ENCODE measurements at places on chromosomes 6 and 20.

GRCh38 chr6:56046576-56046975 is 171.2 kb upstream of the BMP5 start:
- peak; percentile 25 for DNase-seq

DNA sequence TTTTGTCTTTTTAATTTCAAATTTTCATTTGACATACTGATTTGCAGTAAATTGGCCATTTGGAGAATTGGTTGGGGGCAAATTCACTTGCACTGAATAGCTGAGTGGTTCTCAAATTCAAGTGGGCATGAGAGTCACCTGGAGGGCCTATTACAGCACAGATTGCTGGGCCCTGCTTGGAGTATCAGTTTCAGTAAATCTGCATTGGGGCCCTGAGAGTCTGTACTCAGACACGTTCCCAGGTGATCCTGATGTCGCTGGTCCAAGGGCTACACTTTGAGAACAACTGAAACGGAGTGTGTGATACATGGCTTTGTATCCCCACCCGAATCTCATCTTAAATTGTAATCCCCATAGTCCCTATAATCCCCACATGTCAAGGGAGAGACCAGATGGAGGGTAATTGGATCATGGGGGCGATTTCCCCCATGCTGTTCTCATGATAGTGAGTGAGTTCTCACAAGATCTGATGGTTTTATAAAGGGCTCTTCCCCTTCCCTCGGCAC is 115.9 kb downstream of the KLHL32 start:
- no peak for DNase-seq

- peak; percentile 65 for DNase-seq
Measured at GRCh38 chr20:49186535-49187329, 1.4 kb downstream of the STAU1 start.

GRCh38 chr6:20001286-20001685 is 164.1 kb downstream of the ID4 start:
- no peak for DNase-seq

GRCh38 chr20:3993109-3993508 is 22.2 kb downstream of the RNF24 start:
- DNase-seq: no peak

DNA sequence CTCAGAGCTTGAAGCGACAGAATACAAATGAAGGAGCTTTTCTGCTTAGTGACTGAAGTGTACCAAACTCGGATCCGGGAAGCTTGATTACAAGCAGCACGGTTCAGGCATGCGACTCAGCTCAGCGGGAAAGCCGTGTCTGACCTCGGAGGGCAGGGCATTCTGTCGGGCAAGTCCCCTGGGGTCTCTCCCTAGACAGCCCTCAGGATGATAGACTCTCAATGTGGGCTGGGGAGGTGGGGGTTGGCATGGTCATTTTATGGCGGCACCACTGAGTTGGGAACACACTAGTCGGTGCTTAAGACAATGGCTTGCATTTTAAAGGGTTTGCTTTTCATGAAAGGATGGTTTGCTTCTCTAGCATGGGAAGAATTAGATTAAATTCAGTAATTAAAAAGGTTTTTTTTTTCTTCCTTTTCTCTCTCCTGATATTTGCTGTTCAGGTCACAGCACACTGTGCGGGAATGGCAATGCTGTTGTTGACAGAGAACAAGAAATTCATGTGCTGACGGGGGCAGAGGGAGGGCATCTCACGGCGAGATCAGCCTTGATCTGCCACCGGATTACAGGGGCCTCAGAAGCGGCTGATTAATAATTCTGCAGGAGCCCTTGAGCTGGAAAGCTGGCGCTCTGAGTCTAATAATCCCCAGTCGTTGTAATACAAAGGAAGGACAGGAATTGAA is 80.7 kb upstream of the TRAF3IP2 start:
- no peak for DNase-seq

DNA sequence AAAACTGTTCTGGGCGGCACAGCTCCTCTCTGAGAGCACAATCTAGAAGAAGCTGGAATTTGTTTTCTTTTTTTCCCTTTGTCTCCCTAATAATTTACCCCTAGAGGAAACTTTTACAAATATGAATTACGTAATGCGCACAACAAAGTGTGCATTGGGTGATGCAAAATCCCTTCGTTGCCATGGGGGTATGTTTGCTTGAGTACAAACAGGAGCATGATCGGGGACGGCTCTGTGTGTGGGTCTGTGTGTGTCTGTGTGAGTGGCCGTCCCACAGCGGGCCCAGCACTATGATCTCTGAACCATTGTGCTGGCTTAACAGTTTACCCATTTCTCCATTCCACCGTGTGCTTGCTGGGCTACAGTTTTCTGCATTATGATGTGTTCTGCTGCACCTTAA is 278.2 kb downstream of the CDC5L start:
- peak; percentile 8 for DNase-seq

- DNase-seq: no peak
Measured at GRCh38 chr6:137708481-137708880, 158.6 kb upstream of the TNFAIP3 start.

DNA sequence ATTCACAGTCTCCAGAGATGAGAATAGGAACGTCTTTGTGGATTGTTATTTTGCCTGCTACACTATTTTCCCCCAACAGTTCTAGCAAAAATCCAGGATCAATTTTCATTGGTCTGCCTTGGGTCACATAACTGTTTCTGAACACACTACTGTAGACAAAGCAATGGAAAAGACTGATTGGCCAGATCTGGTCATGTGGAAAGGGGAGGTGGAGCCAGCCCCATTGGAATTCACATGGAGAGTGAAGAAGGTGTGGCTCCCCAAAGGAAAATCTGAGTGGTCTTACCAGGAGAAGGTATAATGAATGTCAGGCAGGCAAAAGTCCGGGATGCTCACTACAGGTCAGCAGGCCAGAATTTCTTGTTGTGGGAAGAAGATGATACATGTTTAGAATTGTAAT is 9.5 kb upstream of the TP53RK start:
- DNase-seq: no peak

GRCh38 chr6:125899726-125900182 is 56.8 kb upstream of the HINT3 start:
- DNase-seq: no peak

GRCh38 chr6:63510353-63510686 is 62.0 kb upstream of the LOC128125822 start:
- DNase-seq: no peak

DNA sequence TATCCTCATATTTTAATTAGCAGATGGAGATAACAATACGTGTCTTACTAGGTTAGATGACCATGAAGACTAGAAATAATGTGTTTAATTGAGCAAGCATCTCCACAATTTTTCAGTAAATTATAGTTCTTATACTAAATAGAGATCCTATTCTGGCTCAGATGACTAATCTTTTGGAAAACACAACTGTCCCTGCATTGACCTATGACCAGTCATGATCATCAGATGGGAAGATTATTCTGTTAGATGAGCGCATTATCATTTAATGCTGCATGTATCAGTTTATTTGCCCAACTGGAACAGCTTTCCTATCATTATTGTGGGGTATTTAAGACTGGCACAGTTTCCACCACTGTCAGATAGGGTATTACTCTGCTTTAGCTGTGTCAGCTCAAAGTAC is 185.5 kb downstream of the MOXD1 start:
- no peak for DNase-seq

- no peak for DNase-seq
Measured at GRCh38 chr6:138814179-138814834, 18.4 kb downstream of the ECT2L start.

GRCh38 chr6:130848945-130849344 is 21.7 kb downstream of the SMLR1 start:
- DNase-seq: peak; percentile 34

DNA sequence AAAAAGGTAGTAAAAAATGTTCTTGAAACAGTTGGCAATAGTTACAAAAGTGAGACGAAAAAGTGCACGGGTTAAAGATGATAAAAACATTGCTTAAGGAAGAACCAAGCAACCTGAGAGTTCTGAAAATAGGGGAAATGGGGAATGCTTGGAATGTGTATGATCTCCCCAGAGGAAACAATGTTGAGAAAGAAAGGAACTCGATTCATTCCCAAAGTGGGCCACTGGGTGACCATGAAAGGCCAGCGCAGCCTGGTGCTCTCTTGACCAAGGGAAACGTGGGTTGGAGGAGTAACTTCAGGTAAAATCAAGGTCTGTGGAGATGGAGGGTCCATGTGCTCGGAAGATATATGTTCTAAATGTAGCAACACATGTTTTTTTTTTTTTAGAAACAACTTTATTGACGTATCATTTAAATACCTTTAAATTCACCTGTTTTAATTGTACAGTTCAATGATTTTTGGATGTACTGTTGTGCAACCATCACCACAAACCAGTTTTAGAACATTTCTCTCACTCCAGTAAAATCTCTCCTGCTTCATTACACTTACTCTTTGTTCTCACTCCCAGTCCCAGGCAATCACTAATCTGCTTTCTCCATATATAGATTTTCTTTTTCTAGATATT is 34.5 kb upstream of the CEP85L start:
- DNase-seq: no peak

DNA sequence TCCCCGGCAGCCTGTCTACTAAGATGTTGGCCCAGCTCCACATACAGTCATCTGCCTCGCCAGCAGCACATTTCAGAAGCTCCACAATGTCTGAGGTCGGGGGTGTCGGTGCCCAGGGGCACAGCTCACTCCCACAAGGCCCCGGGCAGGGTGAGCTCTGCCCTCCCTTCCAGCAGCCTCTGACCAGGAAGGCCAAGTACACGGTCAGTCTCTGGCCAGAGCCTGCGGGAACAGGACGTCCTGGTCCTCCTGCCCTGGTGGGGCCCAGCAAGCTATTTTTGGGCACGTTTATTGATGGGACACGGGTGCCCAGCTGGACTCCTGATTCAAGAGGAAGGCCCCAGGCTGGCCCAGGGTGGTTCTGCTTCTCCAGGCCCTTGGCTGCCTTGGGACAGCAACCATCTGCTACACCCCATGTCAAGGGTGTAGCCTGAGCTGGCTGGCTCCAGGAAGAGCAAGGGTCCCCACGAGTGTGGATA is 114.9 kb upstream of the PTPN1 start:
- peak; percentile 89 for DNase-seq

GRCh38 chr6:111661541-111662061 is 55.9 kb upstream of the TRAF3IP2 start:
- peak; percentile 75 for DNase-seq

GRCh38 chr20:45036044-45036755 is 64.7 kb downstream of the KCNS1 start:
- no peak for DNase-seq

- DNase-seq: no peak
Measured at GRCh38 chr6:170212051-170212756, 78.7 kb downstream of the DLL1 start.

DNA sequence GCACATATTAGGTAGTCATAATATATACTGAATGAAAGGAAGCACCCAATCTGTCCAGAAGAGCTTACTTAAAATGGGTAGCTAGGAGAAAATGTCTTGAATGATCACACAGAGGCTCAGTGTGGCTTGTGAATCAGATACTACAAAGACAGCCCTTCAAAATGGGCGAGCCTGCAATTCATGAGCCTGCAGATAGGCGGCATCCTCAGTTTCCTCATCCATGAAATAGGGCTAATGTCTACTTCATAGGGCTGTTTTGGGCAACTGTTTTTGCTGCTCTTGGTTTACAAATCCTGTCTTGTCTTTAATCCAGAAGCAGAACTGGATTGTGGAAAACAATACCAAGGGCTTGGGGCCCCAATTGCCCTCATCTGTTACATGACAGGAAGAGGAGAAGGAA is 129.3 kb upstream of the KCNK16 start:
- DNase-seq: no peak

DNA sequence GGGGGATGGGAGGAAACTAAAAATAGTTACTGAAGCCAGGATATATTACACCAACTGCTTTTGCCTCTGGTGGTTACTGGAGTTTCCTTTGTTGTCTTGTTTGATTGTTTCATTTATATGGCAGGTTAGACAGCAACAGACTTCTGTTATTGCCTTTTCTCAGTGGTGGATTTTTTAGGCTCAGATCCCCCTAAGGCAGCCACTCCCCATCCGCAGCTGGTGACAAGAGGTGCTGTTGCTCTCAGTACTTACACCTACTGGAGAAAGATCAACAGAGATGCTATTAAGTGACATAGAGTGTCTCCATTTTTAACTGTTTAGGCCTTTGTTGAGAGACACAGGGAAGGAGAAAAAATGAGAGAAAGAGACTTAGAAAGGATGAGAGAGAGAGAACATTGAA is 552.1 kb downstream of the PKHD1 start:
- no peak for DNase-seq

- no peak for DNase-seq
Measured at GRCh38 chr6:80517525-80517924, 411.1 kb downstream of the BCKDHB start.

- DNase-seq: peak; percentile 68
Measured at GRCh38 chr20:62603021-62603906, 39.0 kb upstream of the SLCO4A1 start.

DNA sequence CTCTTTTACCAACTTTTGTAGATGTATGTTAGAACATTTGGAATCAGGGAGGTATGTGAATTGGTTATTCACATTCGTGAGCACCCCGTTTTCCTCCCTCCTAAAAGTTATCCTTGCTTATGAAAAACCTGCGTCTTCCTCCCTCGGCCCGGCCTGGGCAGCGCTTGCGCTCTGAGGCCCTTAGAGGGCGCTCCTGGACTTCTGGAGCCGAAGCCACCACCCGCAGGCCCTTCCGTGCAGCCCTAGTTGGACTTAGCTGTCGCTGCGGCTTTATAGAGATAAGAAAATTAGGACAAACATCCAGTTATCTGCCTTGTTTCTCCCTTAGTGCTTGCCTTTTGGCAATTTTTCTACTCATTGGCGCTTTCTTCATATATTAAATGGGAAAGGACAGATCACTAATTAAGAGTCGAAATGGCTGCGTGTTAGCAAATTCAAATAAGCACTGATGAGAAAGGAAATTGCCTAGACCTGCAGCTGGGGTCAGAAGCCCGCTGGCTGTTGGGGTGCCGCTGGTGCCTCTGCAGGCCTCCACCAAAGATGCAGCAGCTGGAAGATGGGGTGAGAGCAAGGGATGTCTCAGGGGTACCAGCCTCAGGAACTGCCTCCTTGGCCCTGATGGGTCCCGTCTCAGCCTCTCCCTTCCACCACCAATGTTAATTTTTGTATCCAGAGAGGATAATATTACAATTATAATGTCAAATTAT is 5.2 kb downstream of the FNDC1 start:
- peak; percentile 89 for DNase-seq

GRCh38 chr20:40009542-40009941 is 679.5 kb downstream of the MAFB start:
- no peak for DNase-seq

DNA sequence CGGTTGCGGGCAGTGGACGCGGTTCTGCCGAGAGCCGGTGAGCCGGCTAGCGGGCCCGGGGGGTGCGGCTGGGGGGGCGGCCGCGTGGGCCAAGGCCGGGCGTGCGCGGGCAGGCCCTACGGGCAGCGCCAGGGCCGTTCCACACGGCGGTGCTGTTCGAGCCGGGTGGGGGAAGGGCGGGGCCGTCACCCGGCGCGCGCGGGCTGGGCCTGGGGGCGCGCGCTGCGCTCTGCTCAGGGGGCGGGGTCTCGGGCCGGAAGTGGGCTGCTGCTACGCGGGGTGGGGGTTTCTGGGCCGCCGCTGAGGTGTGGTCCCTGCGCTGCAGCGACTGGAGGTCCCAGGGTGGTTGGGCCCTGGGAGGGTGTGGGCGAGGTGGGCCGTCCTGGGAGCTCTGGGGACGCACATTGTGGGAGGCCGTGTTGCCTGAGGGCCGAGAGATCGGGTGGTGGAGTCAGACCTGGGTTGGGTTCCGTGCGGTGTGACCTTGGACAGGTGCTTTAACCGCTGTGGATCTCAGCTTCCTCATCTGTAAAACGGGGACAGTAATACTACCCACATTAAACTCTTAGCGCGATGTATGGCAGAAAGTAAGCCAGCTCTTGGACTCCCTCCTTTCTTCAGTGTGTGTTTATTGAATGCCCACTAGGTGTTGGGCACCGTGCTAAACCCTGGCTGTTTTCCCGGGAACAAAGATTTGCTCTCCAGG is 391 bp downstream of the MAPRE1 start:
- DNase-seq: peak; percentile 95

- DNase-seq: no peak
Measured at GRCh38 chr6:114862819-114863218, 520.0 kb upstream of the HS3ST5 start.

Measured in stomach (tissue), 19 donors.